ENCODE measurements at places on chromosomes 7 and 10. TPM values are rescaled to one million over a fixed set of nuclear protein-coding genes. Genes with fewer than 3 reads are reported as not detected.

HTR5A gene
- polyA plus RNA-seq, result not detected

RRP12 gene
- 22.8 TPM for polyA plus RNA-seq

SYT15B gene
- 0.77 TPM for polyA plus RNA-seq

DNA sequence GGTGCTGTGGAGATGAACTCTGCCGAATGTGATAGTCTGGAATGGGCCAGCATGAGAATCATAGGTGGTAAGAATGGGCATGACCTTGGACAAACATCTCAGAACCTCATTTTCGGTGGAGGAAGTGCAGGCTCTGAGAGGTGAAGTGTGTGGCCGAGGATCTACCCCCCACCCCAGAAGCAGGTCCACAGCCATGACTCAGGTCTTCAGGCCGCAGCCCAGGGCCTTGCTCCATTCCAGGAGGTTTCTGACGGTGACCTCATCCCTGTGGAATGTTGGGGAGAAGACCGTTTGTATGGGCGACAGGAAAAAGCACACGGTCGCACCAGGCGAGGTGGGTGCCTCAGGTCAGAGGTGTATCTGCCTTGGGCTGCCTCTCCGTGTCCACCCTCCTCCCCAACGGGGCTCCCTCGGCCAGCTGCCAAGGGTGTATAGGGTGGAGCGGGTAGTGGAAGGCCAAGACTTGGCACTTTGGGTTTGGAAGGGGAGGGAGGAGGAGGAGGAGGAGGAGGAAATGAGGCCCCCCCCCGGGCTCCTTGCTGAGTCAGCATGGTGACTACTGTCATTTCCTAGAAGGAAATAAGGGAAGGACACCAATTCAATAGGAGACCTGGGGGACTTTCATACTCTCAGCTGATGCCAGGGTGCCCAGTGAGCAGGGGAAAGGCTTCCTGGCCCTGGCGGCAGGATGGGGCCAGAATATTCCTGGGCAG lies 168.0 kb upstream of the RHEB start:
- no peak for DNase-seq

GRCh38 chr7:120992965-120993494 lies 4.5 kb downstream of the CPED1 start:
- peak; percentile 85 for DNase-seq

METTL27 gene
- polyA plus RNA-seq, result 1.9 TPM

CYP26C1 gene
- polyA plus RNA-seq, result not detected

GPR26 gene
- polyA plus RNA-seq, result not detected

DNA sequence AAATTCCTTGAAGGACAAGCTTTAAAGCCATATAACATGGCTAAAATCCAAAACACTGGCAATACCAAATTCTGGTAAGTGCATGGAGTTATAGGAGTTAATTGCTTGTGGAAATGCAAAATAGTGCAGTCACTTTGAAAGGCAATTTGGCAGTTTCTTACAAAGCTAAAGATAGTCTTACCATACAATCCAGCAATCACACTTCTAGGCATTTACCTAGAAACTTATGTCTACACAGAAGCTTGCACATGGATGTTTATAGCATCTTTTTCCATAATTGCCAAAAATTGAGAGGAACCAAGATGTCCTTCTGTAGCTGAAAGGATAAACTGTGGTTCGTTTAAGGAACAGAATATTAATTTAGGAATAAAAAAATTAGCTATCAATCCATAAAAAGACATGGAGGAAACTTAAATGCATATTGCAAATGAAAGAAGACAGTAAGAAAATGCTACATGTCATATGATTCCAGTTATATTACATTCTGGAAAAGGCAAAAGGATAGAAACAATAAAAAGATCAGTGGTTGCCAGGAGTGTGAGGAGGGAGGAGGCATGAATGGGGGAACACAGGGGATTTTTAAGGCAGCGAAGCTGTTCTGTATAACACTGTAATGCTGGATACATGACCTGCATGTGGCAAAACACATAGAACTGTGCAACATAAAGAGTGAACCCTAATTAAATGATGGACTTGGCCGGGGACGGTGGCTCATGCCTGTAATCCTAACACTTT lies 51.9 kb downstream of the GNAT3 start:
- DNase-seq, result no peak

- DNase-seq, result no peak
Measured at GRCh38 chr10:19710600-19710999, 105.6 kb upstream of the PLXDC2 start.

- no peak for DNase-seq
Measured at GRCh38 chr7:135560631-135561030, 2.9 kb downstream of the NUP205 start.

DNA sequence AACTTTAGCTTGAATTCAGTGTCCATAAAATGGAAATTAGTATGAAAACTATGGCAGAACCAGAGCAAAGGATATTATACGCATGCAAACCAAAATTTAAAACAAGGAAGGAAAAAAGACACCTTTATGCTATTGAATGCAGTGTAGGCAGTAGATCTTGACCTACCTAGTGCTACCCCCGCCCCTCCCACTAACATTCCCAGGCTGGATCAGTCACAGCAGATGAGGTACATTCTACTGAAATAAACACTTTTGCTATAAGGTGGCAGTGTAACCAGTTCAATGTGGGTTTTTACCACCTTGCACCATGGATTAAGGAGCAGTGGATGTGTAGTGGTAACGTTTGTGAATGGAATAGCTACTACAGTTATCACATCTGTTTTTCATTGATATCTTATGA lies 27.9 kb downstream of the SRI start:
- DNase-seq, result no peak

FAM180A gene
- 0.10 TPM for polyA plus RNA-seq

SUV39H2 gene
- 11.6 TPM for polyA plus RNA-seq

- no peak for DNase-seq
Measured at GRCh38 chr7:123751821-123752220, 3.0 kb upstream of the WASL start.

DNA sequence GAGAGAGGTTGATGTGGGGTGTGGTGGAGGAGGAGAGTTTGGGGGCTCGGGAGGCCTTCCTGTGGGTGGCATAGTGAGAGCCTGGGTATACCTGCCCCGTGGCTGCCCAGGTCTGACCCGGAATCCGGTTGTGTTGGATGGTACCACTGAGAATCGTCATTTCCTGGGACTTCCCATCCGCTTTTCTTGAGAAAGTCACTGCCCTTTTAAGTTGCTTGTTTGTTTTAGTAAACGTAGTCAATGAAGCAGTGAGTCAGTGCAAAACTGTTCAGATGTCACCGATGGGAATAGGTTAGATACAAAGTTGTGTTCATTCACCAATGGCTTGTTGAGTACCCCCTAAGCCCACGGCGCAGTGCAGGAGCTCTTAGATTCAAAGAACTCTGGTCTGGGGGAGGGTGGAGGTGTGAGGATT lies 285.8 kb downstream of the CAMK1D start:
- DNase-seq, result no peak
